Activated CD4-positive, alpha-beta T cell treated with anti-CD3 and anti-CD28 coated beads, Interleukin-2, amount 10 ng/mL, durations not matched to agents 7 days and 5 days (primary cell): ENCODE measurements at places on chromosomes 1 and 21. TPM values are rescaled to one million over a fixed set of nuclear protein-coding genes. Genes with fewer than 3 reads are reported as not detected.

GRCh38 chr21:35924714-35925301 lies 135.5 kb downstream of the SETD4 start:
- no peak for DNase-seq

GRCh38 chr1:220368352-220369265 lies 96.4 kb upstream of the RAB3GAP2 start:
- no peak for DNase-seq

DNA sequence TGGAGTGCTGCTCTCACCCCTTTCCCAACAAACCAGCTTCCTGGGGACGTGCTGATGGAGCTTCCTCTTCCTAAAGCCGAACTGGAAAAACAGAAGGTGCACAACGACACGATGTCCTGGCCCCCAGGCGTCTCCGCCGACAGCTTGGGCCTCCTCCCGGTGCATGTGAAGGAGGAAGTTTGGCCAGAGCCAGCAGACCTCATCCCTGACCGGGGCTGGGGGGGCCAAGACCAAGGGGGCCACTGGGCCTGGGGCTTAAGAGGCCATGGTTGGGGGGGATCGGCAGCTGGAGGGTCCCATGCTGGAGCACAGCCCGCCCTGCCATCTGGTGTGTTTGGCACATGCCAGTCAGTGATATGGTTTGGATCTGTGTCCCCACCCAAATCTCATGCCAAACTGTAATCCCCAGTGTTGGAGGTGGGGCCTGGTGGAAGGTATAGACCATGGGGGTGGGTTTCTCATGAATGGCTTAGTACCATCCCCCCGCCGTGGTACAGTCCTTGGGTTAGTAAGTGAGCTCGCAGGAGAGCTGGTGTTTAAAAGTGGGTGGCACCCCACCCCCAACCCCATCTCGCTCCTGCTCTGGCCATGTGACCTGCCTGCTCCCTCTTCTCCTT lies 6.4 kb downstream of the HES4 start:
- no peak for DNase-seq

DNA sequence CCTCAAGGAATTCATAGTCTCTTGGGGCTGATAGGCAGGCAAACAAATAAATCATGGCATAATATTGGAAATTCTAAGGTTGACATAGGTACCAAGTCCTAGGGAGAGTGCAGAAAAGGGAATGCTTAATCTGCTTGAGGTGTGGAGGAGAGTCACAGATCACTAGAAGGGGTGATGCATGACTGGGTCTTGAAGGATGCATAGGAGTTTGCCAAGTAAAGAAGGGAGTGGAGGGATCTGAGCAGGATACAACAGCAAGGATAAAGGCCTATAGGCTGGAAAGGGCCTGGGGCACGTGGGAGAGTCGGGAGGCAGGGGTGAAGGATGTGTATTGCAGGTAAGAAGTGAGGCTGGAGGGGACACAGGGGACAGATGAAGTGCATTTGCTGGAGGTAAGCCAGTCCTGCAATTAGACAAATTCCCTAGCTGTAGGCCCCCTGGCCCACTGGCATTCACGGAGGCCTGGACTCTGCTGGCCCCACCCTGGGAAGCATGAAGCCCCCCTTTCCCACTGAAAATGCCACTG lies 15.9 kb downstream of the IGSF21 start:
- no peak for DNase-seq

GRCh38 chr21:42695697-42696380 lies 42.4 kb downstream of the PDE9A start:
- DNase-seq, result no peak

DNA sequence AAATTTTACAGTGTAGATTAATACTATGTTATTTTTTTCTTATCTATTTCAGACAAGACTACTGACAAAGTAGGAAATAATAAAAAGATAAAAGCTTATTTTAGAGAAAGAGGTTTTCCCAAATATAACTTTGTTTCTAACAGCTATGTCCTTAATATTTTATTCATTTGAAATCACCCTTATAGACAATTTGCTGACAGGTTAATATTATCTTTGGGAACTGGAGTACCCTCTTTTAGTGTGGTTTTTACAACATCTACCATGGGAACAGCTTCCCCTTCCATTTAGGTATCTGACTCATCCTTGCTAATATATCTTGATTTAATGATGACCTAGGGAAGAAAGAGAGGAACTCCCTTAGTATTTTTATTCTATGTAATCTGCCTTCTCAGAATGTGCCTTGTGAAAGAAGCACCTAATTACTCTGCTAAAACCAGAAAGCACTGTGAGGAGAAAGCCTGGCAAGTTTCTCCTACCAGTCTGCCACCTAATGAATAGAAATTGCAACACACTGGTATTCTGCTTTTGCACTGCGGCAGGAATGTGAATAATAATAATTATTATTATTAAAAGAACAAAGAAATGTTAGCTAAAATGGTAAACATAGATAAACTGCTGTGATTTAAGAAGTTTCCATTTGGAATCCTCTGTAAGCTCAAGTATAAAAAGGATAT lies 192.8 kb downstream of the PDE4B start:
- DNase-seq, result no peak

DNA sequence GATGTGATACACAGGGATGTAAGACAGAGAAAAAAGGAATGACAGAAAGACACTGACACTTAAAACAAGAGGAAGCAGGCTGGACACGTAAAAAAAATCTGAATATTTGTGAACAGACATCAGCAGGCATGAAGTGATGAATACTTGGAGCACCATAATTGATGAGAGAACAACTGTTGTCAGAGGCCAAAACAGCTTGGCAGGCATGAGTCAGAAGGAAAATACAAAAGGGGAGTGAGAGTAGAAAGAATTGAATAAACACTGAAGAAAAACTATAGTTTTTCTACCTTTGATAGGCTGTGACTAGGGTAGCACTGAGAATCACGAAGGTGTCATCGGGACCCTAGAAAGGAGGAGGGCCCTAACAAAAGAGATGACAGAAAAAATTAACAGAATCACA lies 21.6 kb upstream of the GUCA2A start:
- DNase-seq, result no peak

The CELA2A gene
- not detected for total RNA-seq

The KANK4 gene
- not detected for total RNA-seq
